ENCODE measurements at places on chromosomes 5 and 9.

GRCh38 chr9:137611623-137612609 is 6.4 kb downstream of the ARRDC1 start:
- no peak for DNase-seq

DNA sequence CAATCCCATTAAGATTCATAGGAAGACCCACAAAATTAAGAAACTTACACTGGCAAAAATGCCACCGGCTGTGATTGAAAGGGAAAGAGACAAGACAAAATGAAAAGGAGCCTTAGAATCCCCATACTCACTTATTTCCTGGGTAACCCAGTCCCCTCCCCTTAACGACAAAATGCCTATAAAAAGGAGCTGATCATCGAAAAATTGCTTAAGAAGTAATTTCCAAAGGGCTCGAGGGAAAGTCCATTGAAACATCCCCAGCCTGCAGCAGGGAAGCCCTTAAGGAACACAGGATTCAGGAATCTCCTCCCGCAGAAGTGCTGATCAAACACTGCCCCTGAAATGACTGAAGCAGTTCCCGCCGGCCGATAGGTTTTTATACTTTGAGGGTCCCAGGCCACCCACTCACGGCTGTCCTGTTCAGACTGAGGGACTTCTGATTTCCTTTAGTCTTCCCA is 677 bp upstream of the ZNF79 start:
- no peak for DNase-seq

DNA sequence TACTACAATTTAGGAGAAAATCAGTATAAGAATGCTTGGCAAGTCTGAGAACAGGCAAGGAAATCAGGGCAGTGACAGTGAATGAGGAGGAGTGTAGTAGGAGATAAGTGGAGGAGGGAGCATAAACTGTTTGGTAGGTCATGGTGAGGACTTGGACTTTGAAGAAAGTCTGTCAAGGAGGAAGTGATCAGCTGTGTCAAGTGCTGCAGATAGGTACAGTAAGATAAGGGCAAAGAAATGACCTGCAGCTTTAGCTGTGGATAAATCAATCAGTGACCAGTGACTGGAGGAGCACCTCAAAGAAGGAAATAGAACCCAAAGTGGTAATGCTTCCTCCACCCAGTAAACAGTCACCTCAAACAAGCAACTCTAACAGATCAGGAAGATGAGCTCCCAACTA is 106.3 kb downstream of the RAPGEF6 start:
- DNase-seq = no peak

- no peak for DNase-seq
These were observed 49.6 kb upstream of the PSD2 start for GRCh38 chr5:139745800-139746690.

GRCh38 chr5:40988746-40989510 is 79.6 kb downstream of the C7 start:
- DNase-seq = no peak

GRCh38 chr5:134549714-134550113 is 24.2 kb downstream of the JADE2 start:
- DNase-seq = no peak

GRCh38 chr5:72177538-72177937 is 70.3 kb downstream of the MAP1B start:
- no peak for DNase-seq

DNA sequence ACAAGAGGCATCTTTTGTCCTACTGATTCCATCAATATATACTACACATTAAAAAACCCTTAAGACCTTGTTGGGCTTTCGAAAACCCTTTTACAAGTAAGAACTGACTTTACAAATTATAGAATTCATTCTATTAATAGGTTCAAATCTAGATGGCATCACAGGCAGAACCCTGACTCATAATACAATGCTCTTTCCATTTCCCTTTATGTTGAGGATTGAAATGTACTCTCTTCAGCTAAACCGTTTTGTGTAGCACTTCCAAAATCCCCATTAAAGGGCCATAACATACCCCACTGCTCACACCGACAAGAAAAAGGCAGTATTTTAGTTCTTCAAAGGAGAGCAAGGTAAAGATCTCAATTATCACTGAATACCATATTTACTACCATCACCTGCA is 11.2 kb downstream of the CSNK1A1 start:
- no peak for DNase-seq

DNA sequence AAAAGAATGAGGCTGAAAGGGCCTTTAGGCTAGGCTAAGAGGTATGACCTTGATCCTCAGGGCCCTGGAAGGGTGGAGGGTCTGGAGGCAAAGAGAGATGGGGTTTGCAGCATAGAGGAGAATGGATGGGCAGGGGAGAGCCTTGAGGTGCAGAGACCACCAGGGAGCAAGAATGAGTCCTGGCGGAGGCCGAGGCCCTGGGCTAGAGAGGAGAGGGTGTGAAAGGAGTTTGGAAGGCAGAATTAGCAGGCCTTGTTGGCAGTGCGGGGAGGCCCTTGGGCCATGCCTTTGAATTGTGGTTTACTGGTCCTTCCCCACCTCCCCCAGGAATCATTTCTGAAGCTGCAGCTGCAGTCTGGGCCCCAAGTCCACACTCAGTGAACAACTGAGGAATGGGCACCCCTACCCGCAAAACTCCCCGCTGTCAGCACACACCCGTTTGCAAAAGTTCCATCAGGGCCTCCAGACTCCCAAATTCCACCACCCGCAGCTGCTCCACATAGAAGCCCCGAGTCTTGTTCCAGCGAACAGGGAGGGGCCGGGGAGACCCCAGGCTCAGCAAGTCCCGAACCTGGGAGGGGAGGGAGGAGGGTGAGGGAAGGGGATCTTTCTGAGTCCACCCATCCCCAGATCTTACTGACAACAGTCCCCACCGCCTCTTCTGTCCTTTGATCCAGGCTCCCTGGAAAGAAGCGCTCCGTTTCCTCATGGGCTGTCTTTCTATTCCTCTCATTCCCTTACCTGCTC is 2.1 kb downstream of the KIF12 start:
- no peak for DNase-seq

GRCh38 chr5:173056783-173057061 is 570 bp downstream of the CREBRF start:
- no peak for DNase-seq

GRCh38 chr5:588406-588995 is 23.6 kb upstream of the CEP72 start:
- DNase-seq = no peak

DNA sequence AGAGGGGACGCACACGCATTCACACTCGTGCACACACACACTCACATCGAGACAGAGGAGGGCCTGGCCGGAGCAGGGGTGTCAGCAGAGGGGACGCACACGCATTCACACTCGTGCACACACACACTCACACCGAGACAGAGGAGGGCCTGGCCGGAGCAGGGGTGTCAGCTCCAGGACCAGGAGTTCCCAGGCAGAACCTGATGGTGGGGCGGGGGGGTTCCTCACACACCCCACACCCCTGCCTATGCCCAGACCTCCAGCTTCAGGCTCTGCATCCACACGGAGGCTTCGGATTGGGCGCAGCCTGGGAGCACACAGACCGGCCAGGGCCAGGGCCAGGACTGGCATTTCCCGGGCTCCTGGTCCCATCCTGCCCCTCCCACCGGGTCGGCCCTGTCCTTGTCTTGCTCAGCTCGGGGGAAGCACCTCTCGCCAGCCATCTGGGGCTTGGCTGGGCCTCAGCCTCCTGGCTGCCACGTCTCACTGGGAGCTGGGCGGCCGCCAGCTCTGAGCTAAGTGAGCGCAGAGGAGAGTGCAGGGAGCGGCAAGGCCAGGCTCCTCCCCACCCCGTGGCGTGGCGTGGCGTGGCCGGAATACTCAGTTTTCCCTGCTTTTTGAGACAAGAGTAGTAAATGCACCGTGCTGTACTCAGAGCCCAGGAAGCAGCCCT is 31.3 kb downstream of the ADAMTS2 start:
- DNase-seq = no peak

- no peak for DNase-seq
These were observed 495.8 kb downstream of the CHSY3 start for GRCh38 chr5:130400091-130400490.

GRCh38 chr5:113293975-113294310 is 140.8 kb downstream of the TSSK1B start:
- no peak for DNase-seq

DNA sequence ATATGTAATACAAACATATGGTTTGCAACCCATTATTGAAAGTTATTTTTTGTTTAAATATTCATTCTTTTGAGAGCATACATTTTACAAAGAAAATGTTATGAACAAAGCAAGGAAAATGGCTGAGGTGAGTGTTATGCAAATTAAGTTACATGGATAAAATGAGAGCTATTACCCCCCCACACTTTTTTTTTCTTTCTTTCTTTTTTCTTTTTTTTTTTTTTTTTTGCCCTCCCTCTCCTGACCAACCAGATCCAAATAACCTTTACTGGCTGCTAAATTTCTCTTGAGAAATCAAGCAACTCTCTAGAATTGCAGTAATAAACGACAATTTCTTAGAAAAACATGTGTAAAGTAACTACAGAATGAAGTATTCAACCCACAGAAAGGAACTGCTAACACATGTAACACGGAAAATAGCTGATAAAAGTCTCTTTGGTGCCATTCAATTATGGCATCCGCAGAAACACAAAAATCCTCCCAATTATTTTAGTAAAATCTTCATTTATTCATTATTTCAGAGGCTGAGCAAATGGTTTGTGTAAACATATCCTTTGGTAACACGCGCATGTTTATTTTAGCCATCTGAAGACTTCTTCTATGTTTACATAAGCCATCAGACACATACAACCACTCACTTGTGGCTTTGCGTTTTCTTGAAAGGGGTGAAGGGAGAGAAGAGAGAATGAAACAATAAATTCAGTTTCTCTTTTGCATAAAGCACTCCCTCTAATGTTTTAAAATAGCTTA is 216.1 kb downstream of the NFIB start:
- DNase-seq = no peak

- DNase-seq = no peak
These were observed 21.1 kb downstream of the CLPTM1L start for GRCh38 chr5:1323803-1324173.

GRCh38 chr5:33824516-33825195 is 67.1 kb downstream of the ADAMTS12 start:
- DNase-seq = no peak

DNA sequence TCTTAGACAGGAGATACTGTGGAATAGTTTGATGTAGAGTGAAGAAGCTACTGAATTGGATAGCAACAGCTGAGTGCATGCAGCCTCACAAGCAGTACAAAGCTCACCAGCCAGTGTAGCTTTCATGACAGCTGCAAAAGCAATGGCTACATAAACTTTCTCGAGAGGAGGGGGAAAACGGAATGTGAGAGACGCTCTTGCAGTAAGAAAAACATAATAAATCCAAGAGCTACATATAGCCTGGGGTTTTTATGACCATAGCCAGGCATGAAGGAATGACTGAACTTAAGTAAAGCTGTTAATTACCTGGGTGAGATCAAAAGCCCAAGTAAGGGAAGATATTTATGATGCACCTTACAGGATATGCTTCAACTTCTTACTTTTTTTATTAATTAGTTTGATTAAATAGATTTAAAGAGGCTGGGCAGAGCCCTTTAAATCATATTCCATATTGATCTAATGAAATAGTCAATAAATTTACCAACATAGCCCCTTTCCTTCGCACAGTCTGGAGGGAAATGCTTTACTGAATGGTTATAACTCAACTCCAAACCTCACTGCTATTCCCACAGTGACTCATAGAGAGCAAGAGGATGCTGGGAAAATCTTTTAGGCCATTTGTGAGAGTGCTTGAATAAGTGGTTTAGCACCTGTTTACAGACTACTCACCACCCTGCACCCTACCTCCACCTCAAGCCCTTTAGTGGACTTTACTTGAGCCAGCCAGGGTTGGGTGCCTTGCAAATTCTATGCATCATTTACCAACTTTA is 407.2 kb upstream of the CLINT1 start:
- DNase-seq = no peak

DNA sequence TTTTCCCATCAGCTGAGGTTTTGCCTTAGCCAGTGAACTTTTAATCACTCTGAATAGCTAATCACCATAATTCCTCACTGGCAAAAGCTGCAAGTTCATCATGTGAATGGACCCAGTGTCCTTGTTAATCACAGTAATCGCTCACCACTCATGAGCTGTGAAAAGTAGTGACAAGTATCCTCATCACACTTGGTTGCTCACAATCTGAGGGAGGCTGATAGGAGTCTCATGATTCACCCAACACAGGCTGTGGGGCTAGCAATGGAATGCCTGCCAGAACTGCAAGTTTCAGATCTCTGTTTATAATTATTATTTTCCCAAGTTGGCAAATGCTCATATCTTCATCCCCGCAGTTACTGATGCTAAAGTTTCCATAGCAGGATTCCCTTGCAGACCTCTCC is 467.2 kb downstream of the KIF4B start:
- DNase-seq = no peak

- DNase-seq = no peak
These were observed 26.7 kb upstream of the CSNK1G3 start for GRCh38 chr5:123485275-123485674.
